ENCODE measurements at places on chromosomes 13 and 19.

GRCh38 chr13:32228330-32229041 lies 86.7 kb downstream of the ZAR1L start:
- no peak for DNase-seq

- DNase-seq, result no peak
Measured at GRCh38 chr13:71590654-71591148, 276.3 kb downstream of the DACH1 start.

DNA sequence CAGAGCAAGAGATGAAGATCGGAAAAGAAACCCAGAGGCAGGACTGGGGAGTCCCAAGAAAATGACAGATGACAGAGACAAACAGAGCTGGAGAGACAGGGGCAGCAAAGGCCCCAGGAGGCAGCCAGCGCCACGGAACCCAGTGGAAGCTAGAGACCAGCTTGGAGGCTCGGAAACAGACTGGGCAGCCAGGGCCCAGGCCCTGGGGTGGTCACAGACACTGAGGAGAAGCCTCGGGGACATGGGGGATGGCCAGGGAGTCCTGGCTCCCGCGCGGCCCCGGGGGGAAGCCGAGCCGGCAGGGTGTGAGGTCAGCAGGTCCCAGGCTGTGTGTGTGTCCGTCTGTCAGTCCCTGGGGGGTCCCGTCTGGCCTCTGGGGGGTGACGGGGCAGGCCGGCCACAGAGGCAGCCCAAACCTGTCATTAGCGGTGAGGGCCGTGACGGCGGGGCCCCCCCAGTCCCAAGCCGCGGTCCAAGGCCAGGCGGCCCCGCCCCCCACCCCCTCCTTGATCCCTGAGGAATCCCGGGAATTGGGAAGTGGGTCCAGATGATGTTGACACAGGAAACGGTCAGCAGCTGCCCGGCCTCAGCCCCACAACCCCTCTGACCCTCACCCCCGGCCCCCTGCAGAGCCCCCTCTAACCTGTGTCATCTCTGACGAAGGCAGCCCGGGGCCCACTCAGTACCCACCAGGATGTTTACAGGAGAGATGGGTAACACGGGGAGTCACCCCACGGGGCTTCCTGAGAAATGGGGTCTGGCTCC lies 2.5 kb upstream of the TMEM190 start:
- DNase-seq, result no peak

GRCh38 chr19:14265290-14266036 lies 59.5 kb upstream of the ADGRL1 start:
- no peak for DNase-seq

DNA sequence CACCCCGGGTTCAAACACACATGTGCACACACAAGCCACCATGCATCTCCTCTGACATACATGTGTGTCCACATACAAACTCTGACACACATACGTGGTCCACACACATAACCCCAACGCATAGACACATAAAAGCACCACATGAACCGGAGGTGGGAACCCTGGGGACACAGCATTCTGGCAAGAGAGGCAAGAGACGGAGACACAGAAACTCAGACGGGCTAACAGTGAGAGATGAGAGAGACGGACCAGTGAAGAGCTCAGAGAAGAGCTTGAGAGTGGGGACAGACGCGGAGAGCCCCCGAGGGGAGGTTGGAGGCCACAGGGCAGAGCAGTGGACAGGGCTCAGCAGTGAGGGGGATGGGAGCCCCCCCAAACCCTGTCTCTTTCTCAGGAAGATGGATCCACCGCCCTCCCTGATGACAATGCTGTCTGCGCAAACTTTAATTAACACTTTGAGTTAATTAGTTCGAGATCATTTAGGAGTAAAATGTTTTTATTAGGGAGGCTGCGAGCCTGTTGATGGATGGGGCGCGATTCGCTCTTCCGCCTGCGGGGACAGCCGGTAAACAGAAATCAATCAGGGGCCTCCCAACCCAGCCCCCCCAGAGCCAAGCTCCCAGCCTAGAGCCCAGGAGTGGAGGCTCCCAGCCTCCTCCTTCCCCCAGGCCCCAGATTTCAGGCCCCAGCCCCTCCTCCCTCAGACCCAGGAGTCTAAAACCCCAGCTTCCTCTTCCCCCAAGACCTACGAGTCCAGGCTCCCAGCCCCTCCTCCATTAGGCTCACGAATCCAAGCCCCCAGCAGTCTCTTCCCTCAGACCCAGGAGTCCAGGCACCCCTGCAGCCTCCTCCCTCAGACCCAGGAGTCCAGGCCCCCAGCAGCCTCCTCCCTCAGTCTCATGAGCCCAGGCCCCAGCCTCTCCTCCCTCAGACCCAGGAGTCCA lies 9.5 kb upstream of the ERFL start:
- DNase-seq, result no peak

GRCh38 chr19:8491574-8491973 lies 10.9 kb downstream of the PRAM1 start:
- DNase-seq, result no peak

GRCh38 chr13:27588405-27588804 lies 31.9 kb downstream of the LNX2 start:
- DNase-seq, result no peak

GRCh38 chr13:45472171-45472705 lies 7.5 kb downstream of the COG3 start:
- DNase-seq, result no peak
